Sciatic nerve (tissue), 2 donors: ENCODE measurements at places on chromosomes 16 and 17. TPM values are rescaled to one million over a fixed set of nuclear protein-coding genes. Genes with fewer than 3 reads are reported as not detected.
A peak's percentile ranks its signal among the peaks of the same experiment; 100 is the strongest.

DNA sequence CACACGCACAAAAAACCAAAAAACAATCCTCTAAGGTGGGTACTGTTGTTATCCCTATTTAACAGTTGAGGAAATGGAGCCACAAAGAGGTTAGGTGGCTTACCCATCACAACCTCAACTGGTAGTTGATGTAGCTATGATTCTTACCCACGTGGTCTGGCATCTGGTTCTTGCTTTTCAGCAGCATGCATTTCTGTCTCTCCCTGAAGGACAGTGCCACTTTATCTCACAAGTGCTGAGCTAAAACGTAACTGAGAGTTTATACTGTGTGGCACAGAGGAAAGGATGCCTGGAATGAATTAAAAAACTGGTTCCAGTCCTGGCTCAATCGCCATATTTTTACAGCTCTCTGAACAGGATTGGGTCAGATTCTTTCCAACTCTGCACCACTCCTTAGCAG lies 1.9 kb upstream of the CORO6 start:
- no peak for DNase-seq

- no peak for DNase-seq
Observed at GRCh38 chr17:48503747-48504146, 27.1 kb downstream of the HOXB1 start.

DNA sequence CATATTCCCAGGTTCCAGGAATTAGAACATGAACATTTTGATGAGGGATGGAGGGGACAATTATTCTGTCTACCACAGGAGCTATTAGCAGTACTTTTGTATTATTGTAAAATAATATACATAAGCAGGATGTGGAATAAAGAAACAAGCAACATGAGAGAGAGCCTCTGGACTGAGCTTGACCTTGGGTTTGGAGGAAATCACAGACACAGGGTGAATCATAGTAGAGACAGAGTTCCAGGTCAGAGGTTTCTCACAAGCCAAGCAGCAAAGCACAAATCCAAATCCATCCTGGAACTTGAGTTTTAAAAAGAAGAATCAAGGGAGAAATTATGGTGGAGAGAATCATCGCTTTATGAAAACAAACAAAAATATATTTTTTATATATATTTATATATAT lies 5.1 kb downstream of the KRT31 start:
- no peak for DNase-seq

GRCh38 chr16:78686601-78687000 lies 587.1 kb downstream of the WWOX start:
- DNase-seq = no peak

- peak; percentile 26 for DNase-seq
Observed at GRCh38 chr17:21010705-21011596, 31.9 kb downstream of the USP22 start.

GRCh38 chr17:19747829-19748806 lies at the start of gene ALDH3A1:
ALDH3A1 (minus strand) TSS chr17:19748298; CDS start chr17:19745129, 3,169 bp downstream.
- DNase-seq = no peak

GRCh38 chr17:57545731-57546342 lies 199.3 kb downstream of the CCDC182 start:
- no peak for DNase-seq

DNA sequence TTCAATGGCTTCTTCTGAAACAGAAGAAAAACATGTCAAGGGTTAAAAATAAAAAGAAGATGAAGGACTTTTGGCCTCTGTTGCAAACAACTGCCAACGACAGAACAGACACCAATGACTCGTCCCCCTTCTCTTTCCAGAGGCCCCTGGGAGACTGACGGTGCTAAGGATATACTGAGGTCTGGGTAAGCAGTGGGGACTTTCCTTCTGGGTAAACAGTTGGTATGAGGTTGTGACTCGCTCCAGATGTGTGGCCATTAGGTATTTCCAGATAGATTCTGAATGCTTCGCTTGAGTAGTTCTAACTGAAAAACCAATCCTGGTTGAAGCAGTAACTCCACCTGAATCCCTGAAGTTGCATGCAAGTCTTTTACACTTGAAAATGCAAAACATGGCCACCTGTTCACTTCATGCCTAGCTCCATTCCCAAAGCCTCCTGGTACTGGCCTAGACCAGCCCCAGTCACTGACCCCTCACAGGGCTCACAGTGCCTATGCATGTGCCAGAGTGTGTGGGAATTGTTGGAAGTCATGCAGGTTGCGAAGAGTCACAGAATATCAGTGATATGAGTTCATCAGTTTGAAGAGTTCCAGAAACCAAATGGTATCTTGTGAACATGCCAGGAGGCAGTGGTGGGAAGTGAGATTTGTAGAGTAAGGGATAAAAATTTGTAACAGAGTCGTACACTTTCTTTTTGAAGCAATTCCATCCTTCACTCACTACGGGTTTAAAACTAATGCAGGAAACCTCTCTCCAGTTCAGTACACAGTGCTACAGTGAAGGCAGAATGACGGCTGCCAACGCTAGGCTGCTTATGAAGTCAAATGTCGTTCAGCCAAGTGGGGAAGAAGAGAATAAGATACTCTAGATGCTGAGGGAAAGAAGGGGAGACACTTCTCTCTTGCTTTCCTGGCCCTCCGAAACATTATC lies 217.8 kb downstream of the ZFHX3 start:
- DNase-seq = no peak

GRCh38 chr17:70288540-70289290 lies 119.4 kb downstream of the KCNJ2 start:
- no peak for DNase-seq

DNA sequence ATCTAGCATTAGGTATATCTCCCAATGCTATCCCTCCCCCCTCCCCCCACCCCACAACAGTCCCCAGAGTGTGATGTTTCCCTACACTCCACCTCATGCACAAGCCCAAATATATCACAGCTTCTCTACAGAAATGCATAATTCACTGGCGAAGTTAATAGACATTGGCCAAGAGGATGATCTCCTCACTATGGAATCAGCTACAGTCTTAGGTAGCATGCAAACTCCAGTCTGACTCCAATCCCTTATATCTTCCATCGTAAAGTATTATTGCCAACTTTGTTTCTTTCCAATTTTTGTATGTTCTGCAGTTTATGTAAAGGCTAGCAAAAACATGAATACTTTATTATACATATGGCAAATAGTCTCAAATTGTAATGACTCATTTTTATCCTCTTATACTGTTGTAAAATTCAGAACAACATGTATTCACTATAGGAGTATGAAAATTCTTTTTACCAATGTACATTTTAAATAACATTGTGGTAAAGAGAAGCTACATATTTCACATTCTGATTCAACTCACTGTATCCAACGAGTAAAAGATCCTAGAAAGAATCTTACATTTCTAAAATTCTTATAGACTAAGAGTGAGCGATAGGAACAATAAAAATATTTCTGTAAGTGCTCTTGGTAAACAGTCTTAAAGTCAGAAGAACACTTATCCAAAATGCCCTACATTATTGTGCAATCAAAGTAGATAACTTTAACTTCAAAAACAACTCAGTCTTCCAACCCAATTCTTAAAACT lies 871 bp downstream of the ABCA8 start:
- no peak for DNase-seq

DNA sequence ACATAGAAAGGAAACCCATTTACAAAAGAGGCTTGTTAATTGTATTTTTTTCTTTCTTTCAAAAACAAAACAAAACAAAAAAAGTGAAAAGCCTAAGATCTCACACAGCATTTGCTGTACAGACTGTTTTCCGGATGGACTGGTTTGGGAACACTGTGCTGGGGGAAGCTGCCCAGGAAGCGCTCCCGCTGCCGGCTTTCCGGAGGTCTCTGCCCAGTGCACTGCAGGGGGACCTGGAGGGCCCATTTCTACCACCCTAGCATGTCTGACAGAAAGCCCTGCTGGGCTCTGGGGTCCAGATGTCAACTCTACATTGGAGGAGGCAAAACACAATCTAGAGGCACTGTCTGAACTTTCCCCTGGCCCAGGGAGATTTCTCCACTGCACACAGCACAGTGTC lies 26.3 kb upstream of the CLEC18B start:
- no peak for DNase-seq

- DNase-seq = no peak
Observed at GRCh38 chr16:19329932-19330331, 44.4 kb downstream of the CLEC19A start.

DNA sequence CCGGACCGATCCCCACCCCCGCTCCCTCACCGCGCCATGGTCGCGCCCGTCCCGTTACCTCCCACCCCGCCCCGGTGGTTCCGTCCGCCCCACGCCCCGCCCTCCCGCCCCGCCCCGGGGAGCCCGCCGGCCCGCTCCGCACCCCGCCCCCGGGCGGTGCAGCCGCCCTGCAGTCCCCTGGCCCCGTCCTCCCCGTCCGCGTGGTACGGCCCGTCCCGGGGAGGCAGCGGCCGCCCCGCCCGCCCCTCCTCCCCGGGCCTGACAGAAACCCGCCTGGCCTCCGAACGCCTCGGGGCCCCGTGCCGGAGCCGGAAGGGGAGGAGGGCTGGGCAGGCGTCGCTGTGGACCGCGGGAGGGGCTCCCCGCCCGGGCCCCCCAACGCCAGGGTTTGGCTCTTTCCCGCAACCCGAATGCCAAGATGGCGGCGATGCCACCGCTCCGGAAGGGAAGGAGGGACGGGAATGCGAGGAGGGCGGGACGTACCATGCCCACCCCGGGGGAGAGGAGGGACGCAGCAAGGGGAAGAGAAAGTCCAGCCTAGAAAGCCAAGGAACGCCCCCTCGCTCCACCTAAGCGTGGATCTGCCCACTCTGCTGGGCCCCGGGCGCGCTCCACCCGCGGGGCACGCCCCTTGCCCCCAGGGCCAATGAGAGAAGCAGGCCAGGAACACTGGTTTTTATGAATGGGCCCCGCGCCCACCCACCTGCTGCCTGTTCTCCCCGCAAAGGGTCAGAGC lies at the start of gene PIP4K2B:
PIP4K2B (minus strand) TSS at position 56 of the 736 bp plus-strand sequence. CDS start 132 bp downstream, outside the sequence.
- DNase-seq = peak; percentile 95

- peak; percentile 58 for DNase-seq
Observed at GRCh38 chr16:85984947-85985451, 86.0 kb downstream of the IRF8 start.

DNA sequence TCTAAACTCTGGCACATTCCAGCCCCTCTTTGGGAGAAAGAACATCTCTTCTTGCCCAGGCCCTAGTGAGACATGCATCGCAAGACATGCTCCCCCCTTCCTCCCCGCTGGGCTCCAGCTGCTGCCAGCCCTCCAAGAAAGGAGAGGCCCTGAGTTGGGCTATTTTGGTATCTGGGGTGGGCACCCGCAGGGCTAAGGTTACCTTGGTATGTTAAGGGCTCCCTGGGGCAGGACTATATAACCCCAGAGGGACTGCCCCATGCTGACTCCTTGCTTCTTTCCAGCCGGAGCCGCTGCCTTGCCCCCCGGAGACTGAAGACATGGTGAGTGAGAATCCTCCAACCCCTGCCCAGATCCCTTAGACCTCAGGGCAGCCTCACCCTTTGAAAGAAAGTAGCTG lies at the start of gene MYL11:
MYL11 (plus strand) TSS at position 265 of the 400 bp plus-strand sequence; CDS start at position 321, 56 bp downstream.
- DNase-seq = no peak

DNA sequence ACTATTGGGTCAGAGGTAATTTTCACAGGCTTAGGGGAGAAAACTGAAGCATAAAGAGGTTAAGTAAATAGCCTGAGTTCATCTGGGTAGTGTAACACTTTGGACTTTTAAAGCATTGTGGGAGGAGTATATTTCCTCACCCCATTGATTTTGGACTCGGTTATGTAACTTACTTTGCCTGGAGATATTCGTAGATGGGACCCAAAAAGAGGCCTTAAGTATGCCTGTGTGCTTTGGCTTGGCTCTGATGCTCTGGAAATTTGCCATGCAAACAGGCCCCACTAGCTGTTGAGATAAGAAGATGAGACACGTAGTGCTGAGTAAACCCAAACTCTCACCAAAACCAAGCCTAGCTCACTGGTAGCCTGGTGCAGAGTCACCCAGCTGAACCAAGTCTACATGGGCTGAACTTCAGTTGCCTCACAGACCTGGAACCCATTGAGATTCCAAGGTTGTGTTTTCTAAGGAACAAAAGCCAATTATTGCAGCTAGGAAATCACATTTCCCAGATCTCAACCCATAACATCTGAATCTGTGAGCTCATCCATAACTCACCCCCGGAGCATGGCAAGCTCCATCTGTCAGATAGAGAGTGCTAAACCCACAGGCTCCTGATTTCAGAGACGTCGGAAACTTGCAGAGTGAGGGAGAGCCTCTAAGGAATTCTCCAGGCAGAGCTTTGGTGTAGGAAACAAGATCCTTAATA lies 536.0 kb upstream of the C16orf82 start:
- no peak for DNase-seq

GRCh38 chr16:53629151-53629550 lies 74.5 kb downstream of the RPGRIP1L start:
- DNase-seq = no peak

- no peak for DNase-seq
Observed at GRCh38 chr17:2939714-2940351, 123.6 kb downstream of the OR1D5 start.

GRCh38 chr17:79490530-79490929 lies 120.3 kb downstream of the RBFOX3 start:
- no peak for DNase-seq

DNA sequence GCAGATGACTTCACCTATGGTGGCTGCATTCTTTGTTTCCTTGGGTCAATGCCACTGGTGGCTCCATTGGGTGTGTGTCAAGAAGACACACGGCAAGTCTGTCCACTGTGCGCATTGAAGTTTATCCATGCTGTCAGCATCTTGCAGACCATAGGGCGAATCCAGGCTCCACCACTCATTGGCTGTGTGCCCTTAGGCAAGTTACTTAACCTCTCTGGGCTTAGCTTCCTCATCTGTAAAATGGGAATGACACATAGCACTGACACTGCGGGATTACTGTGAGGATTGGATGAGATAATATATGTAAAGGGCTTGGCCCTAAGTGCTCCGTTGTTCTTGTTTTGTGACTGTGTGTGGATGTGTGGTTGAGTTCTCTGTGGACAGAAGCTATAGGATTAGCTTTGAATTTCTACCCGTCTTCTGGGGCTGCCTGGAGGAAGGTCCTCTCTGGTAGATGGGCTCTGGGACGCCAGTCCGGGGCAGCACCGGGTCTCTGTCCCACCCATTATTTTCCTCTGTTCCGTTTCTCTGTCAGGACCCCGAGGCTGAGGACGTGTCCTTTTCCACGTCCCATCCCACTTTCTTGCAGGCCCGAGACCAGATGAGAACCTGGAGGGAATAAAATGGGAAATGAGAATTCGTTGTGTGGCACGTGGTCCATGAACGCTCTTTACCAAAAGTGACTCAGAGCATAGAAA lies 178.4 kb downstream of the IRF8 start:
- no peak for DNase-seq

KRTAP9-3 gene
- not detected for total RNA-seq

TPPP3 gene
- 12.5 TPM for total RNA-seq

NOS2 gene
- 1.6 TPM for total RNA-seq

COTL1 gene
- total RNA-seq = 77.9 TPM

GPR179 gene
- 0.22 TPM for total RNA-seq

CNGB1 gene
- not detected for total RNA-seq

NPB gene
- total RNA-seq = 0.80 TPM

VASN gene
- 38.4 TPM for total RNA-seq

CYB561 gene
- 24.7 TPM for total RNA-seq

NOD2 gene
- total RNA-seq = 4.3 TPM
